Activated T-cell treated with anti-CD3 and anti-CD28 coated beads, Interleukin-2, amount 50 U/mL, for 72 hours (primary cell): ENCODE measurements at places on chromosomes 6 and 20.
A peak's percentile ranks its signal among the peaks of the same experiment; 100 is the strongest.

DNA sequence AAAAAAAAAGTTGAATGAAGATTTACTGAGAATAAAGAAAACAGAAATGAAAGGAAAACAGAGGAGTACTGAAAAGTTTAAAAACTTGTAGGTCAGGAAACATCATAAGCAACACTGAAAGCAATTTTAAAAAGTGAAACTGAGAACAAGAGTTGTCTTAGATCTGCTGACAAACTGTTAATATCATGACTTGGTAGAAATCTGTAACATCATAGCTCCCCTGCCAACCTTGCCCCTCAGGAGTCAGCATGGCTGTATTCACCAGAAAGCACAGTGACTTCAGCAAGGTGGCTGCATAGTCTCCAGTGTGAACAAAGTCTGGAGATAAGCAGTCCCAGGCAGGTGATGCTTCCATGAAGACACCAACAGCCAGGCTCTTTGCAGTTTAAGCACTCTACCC lies 5.3 kb downstream of the NAA20 start:
- DNase-seq, result peak; percentile 15

DNA sequence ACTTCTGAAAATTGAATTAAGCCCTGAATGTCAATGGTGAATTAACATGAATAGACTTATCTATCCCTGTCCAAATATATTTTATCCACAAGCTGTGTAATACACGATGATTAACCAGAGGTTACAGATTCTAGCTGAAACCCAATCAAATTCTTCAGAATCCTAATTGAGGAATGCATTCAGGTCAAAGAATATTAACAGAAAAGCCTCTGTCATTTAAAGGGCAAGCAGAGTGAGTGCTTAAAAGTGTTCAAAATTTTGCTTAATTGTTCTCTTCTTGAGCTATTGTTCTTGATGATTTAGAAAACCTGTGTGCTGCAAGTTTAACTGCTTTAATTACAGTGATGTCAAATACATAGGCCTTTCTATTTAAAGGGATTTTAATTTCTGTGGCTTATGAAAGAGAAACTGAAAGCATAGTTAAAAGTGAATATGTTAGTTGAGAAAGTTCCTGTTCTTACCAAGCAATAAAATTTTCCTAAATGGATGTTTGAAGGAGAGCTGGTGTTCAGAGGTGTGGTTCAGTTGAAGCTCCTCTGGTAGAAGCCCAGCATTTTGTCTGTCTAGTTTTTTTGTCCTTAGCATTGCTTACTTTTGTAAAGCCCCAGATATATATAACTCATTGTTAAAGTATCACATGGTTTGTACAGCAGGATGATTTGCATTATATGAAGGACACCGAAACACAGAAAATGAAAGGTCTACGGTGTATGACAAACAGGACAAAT lies 466.3 kb upstream of the PLCB4 start:
- DNase-seq, result no peak

- no peak for DNase-seq
Measured at GRCh38 chr20:52817981-52818380, 154.2 kb upstream of the TSHZ2 start.

DNA sequence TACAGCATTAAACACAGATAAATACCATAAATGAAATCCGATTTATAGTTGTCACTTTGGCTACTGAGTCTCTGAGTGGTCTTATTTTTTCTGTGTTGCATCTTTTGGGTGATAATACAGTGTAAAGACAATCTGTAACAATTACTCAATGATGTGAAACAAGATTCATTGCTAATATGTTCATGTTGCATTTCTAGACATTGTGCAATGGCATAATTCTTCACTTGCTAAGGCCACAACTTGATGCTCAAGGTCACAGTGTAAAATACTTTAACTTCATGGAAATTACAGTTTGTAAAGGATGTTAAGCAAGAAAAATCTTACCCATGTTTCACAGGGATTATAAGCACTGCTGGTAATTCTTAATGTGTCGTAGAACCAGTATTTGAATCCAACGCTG lies 74.9 kb upstream of the SMLR1 start:
- no peak for DNase-seq

DNA sequence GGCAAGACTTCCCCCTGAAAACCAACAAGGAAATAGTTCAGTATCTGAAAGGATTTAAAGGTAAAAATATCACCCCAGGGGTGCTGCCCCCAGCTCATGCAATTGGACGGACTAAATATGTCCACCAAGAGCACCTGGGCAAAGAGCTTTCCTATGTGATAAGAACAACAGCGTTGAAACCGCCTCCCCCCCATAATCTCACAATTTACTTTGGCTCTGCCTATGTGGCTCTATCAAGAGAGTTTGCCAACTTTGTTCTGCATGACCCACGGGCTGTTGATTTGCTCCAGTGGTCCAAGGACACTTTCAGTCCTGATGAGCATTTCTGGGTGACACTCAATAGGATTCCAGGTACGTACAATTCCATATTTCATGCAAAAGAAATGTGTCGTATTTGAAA lies 35.8 kb downstream of the GCNT2 start:
- no peak for DNase-seq

DNA sequence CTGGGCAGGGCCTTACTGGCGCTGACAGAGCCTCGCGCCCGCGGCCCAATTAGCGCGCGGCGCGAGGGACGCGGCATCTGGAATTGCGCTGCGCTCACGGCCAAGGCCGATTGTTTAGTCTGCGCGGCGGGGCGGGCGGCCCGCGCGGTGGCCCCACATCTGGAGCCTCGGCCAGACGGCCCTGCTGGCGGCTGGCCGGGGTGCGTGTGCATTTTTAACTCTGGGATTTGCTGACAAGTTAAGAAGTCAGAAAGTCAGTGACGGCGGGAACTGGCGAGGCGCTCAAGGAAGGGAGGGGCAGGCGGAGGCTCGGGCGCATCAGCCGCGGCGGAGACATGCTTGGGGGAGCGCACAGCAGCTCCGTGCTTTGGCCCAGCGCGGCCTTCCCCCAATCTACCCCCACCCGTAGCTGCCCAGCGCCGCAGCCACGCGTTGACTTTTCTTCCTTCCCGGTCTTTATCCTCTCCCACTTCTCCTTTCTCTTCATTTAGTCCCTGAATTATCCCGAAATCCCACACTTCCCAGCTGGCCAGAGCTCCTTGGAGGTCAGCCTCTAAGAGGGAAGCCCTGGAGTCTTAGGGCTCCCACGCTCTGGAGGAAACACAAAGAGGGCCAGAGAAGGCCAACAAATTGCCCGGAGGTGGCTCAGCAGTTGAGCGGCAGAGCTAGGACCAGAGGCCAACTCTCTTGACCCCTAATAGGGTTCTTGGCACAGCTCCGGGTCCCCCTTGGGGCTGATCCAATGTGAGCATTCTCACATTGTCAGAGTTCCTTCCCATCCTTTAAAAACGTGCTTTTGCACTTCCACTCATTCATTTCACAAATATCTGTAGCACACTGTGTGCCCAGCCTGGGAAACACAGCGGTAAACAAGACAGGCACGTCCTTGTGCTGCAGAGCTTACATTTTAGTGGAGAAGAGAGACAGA lies 40.8 kb upstream of the FOXP4 start:
- DNase-seq, result peak; percentile 33

GRCh38 chr20:2691127-2691526 lies 1.5 kb upstream of the EBF4 start:
- no peak for DNase-seq

GRCh38 chr6:150063640-150064039 lies 5.3 kb downstream of the ULBP3 start:
- no peak for DNase-seq

DNA sequence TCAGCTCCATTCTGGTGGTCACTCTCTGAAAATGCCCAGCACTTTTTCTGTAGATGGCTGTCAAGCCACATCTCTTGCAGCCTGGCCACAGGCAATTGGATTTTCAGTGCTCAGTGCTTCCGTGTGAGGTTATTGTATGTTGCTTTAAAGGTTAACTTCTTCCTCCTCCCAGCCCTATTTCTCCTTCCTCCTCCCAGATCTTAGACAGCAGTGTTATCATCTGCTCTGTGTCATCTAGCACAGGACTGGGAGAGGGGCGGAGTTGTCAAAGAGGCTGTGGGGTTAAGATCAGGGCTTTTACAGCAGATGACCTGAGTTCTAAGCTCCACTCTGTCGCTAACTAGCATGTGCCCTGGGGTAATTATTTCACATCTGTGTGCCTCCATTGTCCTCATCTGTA lies 129.0 kb downstream of the PHACTR3 start:
- no peak for DNase-seq

DNA sequence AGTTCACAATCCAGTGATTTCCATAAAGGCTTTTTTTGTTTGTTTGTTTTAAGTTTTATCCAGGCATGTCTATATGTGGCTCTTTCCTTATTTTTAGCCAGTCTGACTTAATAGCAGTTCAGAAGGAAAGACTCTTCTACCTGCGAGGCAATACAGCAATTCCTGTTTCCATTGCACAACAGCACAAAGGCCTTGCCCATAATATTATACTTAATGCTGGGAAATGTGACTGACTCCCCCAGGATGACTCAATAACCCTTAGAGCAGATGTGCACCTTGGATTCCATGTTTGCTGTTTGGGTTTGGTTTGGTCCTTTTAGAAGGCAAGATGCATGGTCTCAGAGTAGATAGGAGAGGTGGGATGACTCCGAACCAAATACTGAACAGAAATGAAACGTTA lies 184.1 kb downstream of the MTFR2 start:
- DNase-seq, result no peak

DNA sequence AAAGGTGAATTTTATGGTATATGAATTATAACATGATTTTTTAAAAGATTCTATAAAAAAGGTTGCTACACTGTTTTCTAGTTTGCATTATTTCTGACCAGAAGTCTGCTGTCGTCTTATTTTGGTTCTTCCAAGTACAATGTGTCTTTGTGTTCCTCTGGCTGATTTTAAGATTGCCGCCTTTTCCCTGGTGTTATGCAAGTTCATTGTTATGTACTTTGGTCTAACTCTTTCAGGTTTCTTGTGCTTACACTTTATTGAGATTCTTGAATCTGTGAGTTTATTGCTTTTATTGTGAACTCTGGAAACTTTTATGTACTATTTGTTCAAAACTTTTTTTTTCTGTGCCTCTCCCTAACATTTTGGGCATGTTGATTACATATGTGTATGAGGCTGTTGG lies 109.8 kb downstream of the RFX6 start:
- no peak for DNase-seq
